Esophagus muscularis mucosa (tissue), 4 donors: ENCODE measurements at places on chromosomes 11 and 22. TPM values are rescaled to one million over a fixed set of nuclear protein-coding genes. Genes with fewer than 3 reads are reported as not detected.

MRGPRX3 gene
- not detected for total RNA-seq

- DNase-seq: no peak
These were observed 102.4 kb downstream of the MICAL2 start for GRCh38 chr11:12212821-12213185.

- DNase-seq: no peak
These were observed 129.7 kb downstream of the ST3GAL4 start for GRCh38 chr11:126485021-126485792.

ARHGAP42 gene
- 5.1 TPM for total RNA-seq

TOP3B gene
- 22.1 TPM for total RNA-seq
